ENCODE measurements at places on chromosomes 4 and X.

GRCh38 chr4:13678186-13678924 lies 50.8 kb upstream of the BOD1L1 start:
- DNase-seq, result no peak

- DNase-seq, result no peak
These were observed 33.9 kb downstream of the GPRIN3 start for GRCh38 chr4:89273741-89274141.

DNA sequence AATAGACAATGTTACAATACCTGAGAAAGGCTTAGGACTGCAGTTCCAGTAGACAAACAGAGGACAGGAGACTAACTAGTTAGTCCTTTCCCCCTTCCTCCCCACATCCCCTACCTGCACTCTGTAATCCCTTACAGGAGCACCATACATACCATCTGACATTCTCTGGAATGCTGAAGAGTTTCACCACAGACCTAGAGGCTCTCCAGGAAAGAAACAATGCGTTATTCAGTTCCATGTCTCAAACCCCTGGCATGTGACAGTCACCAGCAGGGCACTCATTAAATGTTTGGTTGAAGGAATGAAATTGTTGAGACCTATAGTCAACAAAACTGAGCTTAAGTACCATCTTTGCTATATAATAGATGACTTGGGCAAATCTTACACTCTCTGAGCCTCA lies 100.2 kb upstream of the USP38 start:
- no peak for DNase-seq

DNA sequence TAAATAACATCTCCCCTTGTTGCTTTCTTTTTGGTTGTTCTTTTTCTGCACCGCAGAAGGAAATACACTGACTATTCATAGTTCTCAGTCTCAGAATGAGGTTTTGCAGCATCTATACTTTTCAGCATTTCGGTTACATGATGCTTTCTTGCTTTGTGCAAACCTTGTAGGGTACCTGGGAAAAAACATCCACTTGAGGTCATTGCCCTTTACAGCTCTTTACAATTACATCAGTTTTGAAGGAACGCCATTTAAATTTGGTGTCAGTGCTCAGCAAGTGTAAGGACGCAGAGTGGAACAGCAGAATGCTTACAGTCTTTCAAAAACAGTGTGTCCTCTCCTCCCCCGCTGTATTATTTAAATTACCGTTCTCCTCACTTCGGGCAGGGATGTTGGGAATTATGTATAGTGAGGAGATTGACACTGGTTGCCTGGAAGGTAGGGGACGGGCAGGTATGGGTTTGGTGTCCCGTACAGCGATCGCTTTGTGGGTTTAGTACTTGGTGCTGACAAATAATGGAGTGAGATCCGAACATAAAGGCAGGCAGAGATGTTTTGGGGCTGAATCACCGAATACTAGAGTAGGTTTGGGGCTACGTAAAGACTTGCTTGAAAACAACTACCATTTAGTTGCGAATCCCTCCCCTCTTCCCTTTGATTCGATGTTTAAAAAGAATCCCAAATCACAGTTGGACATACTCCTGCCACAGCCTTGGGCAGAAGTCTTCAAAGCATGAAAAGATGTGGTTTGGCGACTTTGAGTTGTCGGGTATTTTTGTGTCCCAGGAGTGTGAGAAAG lies 2.0 kb upstream of the NKX3-2 start:
- DNase-seq, result no peak

DNA sequence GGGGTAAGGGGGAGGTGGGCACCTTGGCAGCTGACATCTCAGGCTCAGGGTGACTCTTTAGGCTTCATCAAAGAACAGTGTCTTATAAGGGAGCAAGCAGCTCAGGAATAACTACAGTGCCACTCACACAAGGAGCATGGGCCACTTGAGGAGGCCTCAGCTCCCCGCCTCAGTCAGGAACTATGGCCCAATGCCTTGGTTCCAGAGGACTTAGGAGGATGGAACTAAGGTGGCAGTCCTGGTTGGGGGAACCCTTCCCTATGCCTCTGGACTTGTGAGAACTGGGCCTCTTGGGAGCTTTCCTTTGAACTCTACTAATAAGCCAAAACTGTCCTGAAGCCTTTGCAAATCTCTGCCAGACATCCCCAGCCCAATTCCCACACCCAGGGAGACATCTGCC lies 160.6 kb downstream of the EFNB1 start:
- no peak for DNase-seq

- DNase-seq, result no peak
These were observed 33.0 kb downstream of the NOP14 start for GRCh38 chr4:2930135-2930757.

- no peak for DNase-seq
These were observed 37.8 kb downstream of the SPOCK3 start for GRCh38 chr4:167196344-167197012.

GRCh38 chr4:112726041-112726440 lies 89.1 kb downstream of the LARP7 start:
- DNase-seq, result no peak

DNA sequence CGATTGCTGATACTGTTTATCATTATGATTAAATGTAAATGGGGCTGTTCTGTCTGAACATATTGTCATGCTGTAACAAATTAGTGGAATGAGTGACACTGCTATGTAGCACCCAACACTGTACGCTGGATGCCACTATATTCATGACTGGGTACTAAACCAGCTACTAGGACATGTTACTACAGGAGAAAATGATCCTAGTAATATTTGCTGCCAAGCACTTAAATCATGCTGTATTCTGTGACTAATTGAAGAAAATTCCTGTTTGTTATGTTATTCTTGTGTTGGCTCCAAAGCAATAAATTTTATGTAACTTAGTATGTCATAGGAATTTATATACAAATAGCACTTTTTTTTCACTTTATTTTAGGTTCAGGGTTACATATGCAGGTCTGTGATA lies 804.2 kb downstream of the CENPC start:
- no peak for DNase-seq

GRCh38 chr4:88522702-88523324 lies 763 bp downstream of the PYURF start:
- DNase-seq, result no peak

DNA sequence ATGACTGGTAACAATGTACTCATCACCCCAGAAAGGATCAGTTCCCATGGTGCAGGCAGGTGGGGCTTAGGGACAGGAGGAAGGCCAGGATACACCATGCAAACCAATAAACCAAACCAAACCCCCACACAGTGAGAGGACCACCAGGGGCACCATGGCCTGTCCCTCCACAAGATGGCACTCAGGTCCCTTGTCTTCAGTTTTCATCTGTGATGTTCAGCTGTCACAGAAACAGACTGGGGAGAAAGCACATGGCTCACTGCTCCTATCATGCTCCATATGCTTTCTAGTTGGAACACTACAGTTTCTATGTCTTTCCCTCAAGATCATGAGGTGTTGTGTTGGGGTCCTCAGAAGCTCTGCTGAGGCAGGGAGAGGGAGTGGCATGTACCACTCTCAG lies 10.1 kb downstream of the HS3ST1 start:
- no peak for DNase-seq

GRCh38 chr4:86334020-86334750 lies 25.7 kb downstream of the MAPK10 start:
- DNase-seq, result no peak

GRCh38 chr4:77818073-77818601 lies 1.0 kb downstream of the CNOT6L start:
- DNase-seq, result no peak

GRCh38 chr4:27048429-27049238 lies 188.0 kb downstream of the STIM2 start:
- no peak for DNase-seq

DNA sequence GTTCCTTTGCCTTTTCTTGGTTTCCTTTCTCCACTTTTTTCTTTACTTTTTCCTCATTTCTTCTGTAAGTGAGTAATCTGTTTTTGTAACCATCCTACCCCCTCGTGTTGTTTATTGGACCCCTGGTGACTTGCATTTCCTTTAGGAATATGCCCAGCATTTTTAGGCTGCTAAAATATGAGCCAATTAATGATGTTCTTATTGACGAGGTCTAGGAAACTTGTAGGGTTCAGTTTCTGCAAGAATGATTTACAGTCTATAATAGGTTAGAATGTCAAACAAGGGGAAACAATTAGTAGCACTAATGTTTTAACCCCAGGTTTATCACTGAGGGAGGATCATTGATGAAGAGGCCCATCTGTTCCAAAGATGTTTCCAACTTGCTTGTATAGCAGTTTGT lies 79.0 kb downstream of the CPE start:
- DNase-seq, result no peak

GRCh38 chr4:38091636-38092035 lies 131.4 kb downstream of the PTTG2 start:
- DNase-seq, result no peak

DNA sequence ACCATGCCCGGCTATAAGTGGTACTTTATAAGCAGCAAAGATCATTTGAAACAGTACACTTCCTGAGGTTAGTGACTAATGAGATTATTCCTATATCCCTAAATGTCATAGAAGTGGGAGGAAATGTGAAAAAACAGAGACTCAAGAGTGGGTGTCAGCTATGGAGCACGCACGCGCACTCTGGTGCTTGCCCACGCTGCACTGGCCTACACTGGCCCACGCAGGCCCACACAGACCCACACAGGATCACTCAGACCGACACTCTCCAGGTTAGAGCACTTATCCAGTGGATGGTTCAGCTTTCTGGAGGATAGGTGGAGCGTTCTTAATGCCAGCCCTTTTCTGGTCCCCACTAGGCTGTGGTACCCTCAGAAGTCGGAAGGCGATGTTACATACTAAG lies 78.5 kb downstream of the IL1RAPL1 start:
- no peak for DNase-seq

DNA sequence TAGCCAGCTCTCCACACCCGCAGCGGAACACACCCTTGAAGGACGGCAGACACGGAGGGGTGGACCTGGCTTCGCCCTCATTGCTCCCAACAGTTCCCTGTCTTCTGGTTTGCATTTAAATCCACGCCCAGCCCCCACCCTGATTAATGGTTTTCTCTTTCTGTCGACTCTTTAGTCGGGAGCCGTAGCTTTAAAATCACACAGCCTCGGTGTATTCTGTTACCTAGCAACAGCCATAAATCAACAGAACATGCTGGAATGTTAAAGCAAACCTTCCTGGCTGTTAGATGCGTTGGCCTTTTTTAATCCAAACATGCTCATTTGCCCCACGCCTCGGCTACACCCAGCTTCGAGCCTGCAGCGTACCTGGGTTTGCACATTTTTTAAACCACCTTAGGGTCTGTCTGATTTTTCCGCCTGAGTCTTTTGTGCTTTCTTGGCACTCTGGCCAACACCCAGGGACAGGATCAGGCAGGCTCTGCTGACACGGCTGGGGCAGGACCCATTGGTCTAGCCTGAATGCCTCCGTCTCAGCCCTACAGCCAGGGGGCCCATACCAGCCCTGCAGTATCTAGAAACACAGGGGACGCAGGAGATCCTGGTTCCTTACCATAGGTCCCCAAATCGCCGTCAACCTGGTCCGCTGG lies 21.4 kb upstream of the PPP2R2C start:
- DNase-seq, result no peak

DNA sequence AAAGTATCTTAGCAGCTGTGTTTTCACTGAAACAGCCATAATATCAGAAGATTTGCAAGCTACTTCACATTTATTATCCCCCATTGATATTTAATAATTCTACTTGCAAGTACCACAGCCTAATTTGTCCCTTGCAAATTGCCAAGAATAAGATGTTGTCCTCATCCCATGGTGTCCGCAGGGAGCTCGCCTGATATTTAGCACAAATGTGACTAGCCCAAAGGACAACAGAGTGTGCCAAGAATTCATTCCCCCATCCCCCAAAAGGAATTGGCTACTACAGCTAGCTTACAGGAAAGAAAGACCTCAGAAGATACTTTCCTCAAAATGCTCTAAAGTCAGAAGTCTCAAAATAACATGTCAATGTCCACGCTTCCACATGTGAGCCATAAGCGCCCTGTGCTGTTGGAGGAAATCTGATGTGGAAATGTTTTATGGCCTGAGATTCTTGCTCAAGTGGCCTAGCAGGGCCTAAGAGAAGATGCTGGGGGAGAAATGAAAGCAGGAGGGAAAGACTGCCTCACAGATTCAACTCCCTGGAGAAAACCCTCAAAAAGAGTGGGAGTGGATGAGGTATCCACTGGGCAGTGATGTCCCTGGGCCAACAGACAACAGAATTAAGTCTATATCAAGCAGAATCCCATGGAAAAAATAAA lies 111.4 kb downstream of the SH3KBP1 start:
- no peak for DNase-seq

- no peak for DNase-seq
These were observed 325.4 kb upstream of the MAGEB2 start for GRCh38 chrX:29890004-29890403.

GRCh38 chr4:169309326-169309967 lies 38.7 kb upstream of the SH3RF1 start:
- no peak for DNase-seq

- DNase-seq, result no peak
These were observed 208.8 kb upstream of the CLNK start for GRCh38 chr4:10893395-10893794.

DNA sequence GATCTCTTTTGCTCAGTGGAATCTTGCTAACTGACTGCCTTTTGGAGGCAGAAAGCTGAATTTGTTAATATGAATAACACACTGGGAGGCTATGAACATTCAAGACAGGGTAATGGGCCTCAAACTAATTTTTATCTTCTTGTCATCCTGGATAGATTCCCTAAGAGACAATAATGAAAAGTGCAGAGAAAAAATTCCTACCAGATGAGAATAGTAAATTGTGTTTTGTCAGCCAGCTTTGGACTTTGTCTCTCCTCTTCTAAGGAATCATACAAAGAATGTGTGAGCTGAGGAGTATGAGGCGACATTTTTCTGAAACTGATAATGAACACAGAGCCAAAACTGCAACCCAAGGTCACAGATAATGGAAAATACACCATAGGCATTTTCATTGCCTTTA lies 649.3 kb downstream of the IQCM start:
- DNase-seq, result no peak

DNA sequence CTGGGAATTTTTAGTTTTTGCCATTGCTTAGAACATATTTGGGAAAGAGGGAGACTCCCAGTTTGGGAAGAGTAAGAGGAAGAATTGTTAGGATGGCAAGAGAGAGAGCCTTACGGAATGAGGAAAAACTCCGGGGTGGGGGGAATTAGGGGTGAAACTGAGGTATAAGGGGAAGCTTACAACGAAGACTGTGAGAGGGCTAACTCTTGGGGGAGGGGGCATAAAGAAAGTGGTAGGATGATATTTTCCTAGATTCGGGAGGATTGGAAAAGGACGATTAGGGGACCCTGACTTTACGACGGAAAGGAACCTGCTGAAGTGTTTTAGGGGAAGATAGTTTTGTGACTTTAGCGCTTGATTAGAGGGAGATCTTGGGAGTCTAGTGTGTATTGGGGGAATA lies 86.2 kb upstream of the HPRT1 start:
- no peak for DNase-seq

- no peak for DNase-seq
These were observed 359.9 kb upstream of the AGA start for GRCh38 chr4:177802162-177802561.

GRCh38 chr4:38871593-38871992 lies 4.0 kb downstream of the FAM114A1 start:
- no peak for DNase-seq

- no peak for DNase-seq
These were observed 95.4 kb downstream of the NFKB1 start for GRCh38 chr4:102596532-102596931.
